Right hindlimb (tissue), 1 donor: ENCODE measurements at places on chromosomes 11 and 22.

DNA sequence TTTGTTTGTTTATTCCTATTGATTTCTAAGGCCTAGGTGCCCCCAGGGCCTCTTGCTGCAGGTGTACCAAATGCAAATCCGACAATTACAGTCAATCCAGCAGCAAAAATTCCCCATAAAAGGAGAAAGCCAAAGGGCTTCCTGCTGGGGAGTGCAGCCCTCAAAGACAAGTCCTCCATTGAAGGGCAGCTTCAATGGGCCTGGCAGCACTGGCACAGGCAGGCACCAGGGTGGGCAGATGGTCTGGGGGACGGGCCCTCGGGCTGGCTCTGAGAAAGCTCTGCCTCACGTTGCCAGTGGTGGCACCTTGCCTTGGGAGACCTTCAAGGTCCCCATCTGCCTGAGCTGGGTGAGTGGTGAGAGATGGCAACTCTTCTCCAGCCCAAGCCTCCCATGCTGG lies 128.0 kb downstream of the DSCAML1 start:
- DNase-seq = no peak

DNA sequence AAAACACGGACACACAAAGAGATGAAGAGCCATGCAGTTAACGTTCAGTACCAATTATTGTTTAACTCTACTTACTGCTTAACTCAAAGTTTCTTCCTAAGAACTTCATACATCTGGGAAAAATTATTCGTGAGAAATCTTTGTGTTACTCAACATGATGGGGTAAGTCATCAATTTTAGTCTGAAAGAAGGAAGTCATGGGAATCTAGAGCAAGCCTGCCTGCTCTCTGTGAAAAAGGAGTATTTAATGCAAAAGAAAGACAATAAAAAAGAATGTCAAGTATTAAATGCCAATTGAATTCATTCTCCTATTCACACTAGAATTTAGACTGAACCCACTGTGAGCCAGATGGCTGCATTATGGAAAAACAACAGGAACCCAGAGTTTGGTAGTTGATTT lies 16.0 kb downstream of the TMEM123 start:
- DNase-seq = no peak

DNA sequence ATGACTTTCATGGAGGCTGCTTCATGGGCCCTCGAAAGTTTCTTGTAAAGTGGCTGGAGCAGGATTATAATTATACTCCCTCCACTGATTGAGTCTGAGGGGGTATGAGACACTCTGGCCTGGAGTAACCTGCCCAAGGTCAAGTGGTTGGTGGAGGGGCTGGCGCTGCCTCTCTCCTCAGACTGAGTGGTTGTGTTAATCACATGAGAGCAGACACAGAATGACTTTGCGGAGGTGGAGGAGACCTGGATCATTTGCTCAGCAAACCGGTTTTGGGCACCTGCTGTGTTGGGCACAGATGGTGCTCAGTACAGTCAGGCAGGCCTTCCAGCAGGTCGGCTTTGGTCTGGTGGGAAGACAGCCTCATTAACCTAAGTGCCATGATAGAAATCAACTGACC lies 11.8 kb downstream of the BCR start:
- no peak for DNase-seq

DNA sequence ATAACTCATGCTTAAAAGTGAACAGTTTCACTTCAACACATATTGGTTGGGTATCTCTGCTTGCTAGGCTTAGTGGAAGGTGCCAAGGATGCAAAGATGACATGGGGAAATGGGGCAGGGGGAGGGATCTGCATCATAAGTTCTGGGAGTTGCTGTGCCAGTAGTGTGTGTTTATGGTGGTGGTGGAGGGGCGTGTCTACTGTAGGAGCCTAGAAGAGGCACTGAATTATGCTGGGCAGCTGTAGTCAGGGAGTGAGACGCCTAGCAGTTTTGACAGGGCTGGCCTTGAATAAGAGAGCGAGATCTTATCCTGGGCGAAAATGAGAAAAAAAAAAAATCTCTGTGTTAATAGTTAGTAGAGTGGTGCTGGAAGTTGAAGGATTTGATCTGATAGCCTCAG lies 3.0 kb downstream of the ELMOD1 start:
- no peak for DNase-seq

DNA sequence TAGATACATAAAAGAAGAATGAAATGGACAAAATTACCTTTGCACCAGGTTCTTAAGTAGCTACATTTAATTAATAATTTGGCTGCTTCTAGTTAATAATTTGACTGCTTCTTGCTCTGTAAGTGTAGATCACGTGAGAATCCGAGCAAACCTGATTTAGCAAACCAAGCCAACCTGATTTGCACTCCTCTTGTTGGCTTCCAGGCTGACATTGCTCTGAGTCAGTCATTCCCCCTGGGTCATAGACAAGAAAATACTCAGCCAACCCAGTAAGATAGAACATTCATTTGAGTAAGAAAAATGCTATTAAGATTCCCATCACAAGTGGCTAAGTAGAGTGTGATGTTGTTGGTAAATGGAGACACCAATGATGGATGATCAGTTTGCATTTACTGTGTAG lies 304.1 kb downstream of the C11orf87 start:
- DNase-seq = no peak

DNA sequence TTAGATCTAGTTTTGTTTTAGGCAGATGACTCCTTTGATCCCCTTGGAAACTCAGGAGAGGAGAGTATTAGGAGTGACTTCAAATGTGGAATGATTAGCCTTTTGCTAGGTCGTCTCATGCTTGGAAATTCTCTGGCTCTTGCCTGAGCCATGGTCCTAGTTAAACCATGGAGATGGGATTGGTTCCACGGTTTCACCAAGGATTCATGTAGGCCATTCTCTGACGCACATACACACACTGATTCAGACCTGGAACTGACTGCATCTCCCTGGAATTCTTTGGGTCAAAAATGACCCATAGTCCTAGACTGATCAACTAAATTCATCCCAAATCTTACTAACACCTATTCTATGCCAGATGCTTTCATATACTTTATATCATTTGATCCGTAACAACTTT lies 56.5 kb downstream of the POLD3 start:
- no peak for DNase-seq

DNA sequence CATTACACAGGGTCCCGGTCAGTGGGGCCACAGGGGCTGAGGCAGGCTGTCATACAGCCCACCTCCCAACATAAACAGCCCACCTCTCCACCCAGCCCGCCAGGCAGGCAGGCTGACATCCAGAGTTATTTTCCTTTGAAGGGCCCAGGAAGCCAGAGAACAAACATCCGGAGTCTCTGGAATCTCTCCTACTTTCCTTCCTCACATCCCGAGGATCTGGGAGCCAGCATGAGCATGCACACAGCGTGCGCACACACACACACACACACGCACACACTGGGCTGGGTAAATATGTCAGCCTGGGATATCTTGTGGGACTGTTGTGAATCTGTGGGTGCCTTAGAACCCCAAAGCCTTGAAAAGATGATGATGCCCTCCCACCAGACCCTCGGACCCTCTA lies 55.4 kb downstream of the PDE2A start:
- no peak for DNase-seq

- no peak for DNase-seq
These were observed 25.8 kb downstream of the ACAT1 start for GRCh38 chr11:108147150-108147549.

DNA sequence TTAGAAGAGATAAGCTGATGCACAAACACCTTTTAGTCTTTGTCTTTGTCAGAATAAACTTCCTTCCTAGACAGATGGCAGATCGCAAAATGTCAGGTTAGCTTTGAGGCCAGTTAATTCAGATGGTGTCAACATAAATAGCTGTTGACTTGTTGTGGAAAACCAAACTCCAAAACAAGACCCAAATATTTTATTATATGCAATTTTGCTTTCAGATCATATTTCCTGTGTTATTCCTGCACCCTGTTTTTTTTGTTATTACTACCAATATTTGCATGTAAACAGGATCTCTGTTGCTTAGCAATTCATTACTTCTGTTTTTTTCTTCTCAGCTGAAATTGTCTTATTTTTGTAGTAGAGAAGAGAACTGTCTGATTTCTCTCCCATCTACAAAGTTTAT lies 316.0 kb downstream of the ETS1 start:
- DNase-seq = no peak

- no peak for DNase-seq
These were observed 34.8 kb downstream of the TSG101 start for GRCh38 chr11:18491924-18492323.

GRCh38 chr11:117851852-117852251 lies 24.6 kb downstream of the FXYD6 start:
- no peak for DNase-seq

DNA sequence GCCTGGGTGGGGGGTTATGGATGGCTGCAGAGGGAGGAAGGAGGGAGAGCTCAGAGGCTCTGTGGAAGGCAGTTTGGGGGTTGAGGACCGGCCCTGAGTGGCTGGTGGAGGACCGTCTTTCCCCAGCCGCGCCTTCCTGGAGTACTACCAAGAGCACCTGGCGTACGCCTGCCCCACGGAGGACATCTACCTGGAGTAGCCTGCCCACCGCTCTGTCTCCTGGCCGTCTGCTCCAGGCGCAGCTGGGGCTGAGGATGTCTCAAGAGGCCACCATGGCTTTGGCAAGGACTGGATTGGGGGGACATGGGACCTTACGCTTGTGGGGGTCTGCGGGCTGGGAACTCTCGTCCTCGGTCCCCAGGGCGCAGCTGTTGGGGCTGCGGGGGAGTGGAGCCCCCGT lies 10.0 kb downstream of the MAPK8IP2 start:
- DNase-seq = no peak

DNA sequence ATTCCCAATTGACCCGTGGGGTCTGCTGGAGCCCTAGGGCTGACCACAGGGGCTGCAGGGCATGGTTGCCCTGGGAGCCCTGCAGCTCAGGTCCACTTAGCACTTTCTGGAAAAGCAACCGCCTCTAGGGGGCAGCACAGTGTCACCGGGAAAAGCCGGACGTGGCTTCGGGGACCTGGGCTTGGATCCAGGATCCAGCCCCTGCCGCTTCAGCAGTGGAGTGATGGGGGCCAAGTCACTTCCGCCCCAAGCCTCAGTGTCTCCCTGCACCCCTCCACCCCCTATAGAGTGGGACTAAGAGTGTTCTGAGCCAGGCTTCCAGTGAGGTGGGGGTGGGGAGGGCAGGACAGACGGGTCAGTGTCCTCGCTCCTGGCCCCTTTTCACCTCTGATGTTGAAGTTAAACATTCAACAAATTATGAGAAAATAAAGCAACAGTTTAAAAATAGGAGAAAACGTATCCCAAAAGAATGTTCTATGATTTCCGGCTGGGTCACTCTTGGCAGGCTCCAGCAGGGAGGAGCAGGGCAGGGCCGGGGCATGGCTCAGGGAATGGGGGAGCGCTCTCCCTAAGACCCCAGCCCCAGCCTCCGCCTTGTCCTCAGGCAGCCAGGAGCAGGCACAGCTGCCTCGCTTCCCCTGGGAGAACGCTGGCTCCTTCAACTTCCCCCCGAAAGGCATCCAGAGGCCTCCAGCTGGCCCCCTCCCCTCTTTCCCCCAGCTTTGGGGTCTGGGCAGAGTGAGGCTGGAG lies 96.5 kb upstream of the FGF3 start:
- peak; percentile 89 for DNase-seq

DNA sequence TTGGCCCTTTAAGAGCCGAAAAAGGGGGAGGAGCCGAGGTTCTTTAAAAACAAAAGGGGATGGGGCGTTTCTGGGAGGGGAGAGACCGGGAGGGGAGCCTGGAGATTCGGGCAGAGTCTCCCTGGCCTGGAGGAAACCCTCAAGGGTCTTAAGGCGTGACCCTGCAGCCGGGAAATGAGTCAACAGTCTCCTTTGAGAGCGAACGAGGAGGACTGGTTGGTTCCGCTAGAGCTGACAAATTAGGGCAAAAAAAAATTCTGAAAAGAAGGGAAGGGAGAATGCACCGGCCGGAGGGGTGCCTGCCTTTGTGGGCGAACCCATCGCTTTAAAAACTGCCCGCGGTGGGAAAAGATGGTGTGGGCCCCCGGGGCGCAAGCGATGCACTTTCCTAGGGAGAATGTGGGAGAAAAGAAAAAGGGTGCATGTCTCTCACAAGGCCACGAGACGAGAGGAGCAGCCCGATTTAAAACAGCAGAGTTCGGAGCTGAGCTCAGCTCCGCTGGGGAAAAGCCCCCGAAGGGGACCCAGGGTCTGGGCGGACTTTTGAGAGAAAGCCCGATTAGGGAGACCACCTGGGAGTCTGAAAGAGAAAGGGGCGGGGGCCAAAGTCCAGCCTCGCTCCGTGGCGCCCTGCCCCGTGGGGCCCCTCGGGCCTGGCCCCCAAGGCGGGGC lies 874 bp downstream of the ZFTA start:
- DNase-seq = peak; percentile 82
